M059J (cell line): ENCODE measurements at places on chromosomes 7 and 10. TPM values are rescaled to one million over a fixed set of nuclear protein-coding genes. Genes with fewer than 3 reads are reported as not detected.
A peak's percentile ranks its signal among the peaks of the same experiment; 100 is the strongest.

DNA sequence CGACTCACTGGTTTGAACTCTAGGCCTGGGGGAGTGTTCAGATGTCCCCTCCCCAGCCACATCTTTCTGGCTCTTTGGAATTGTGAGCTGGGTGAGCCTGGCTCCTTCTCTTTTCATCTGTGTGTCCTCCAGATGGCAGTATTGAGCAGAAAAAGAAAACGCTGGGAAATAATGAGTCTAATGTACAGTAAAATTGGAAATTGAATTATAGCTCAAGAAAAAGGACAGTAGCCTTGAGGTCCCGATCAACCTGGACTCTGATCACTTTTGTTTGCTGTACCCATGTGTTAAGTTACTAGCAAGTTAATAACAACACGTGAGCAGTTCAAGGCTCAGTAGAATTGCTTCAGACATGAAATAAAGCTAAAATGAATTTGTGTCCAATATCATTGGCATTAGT, 77.9 kb downstream of the SNX10 start:
- peak; percentile 63 for DNase-seq

The ZWINT gene
- 141 and 177 TPM in 2 replicates for total RNA-seq

DNA sequence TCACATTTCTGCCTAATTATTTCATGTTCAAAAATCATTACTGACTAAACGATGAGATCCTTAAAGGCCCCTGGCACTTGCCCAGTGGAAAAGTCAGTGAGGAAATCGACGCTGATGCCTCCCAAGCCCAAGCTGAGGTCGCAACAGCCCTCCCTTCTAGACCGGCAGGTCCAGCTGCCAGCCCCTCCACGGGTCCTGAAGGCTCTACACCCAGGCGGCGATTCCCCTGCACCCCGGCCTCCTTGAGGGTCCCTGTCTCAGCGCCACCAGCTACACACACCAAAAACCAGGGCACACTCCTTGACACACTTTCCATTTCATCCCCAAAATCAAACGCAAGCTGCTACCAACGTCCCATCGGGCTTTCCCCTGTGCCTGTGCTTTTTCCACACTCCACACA, 200.1 kb upstream of the RNF32 start:
- DNase-seq: no peak

DNA sequence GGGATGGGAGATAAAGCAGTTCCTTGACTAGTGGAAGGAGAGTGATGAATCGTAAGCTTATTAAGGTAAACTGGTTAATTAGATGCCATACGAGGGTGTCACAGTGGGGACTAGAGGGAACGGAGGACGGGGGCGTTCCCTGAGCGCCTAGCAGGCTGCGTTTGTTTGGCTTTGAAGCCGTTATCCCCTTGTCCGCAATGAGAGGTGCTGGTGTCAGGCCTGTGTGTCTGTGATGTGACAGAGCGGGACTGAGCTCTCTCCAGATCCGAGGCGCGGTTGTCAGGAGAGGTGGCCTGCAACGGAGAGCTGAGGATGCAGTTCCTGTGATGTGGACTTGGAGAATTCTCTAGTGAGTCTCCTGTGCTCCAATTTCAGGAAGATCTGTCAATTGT, 60.0 kb upstream of the PRPS1L1 start:
- no peak for DNase-seq

- DNase-seq: no peak
These were observed 14.6 kb downstream of the SND1 start for GRCh38 chr7:127666602-127667001.

The UPF2 gene
- total RNA-seq: 5.4 and 11.2 TPM in 2 replicates
